Peyer's patch (tissue), 4 donors: ENCODE measurements at places on chromosomes 6 and 20. TPM values are rescaled to one million over a fixed set of nuclear protein-coding genes. Genes with fewer than 3 reads are reported as not detected.

LINC00237 gene
- not detected for total RNA-seq

ANKRD66 gene
- total RNA-seq, result not detected

LGSN gene
- total RNA-seq, result not detected

DNA sequence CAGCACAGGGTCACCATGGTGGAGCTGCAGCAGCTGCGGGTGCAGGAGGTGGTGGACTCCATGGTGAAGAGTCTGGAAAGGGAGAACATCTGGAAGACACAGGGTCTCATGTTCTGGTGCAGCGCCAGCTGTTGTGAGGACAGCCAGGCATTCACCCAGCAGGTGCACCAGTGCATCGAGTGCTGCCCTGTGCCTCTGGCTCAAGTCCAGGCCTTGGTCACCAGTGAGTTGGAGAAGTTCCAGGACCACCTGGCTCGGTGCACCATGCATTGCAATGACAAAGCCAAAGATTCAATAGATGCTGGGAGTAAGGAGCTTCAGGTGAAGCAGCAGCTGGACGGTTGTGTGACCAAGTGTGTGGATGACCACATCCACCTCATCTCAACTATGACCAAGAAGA is 22.9 kb upstream of the RIPK1 start:
- no peaks in the 10 kb centered on the region for H3K27me3 ChIP-seq
- no peak overlapping the region for H3K27ac ChIP-seq
- no peak overlapping the region for H3K4me3 ChIP-seq

- H3K27ac ChIP-seq, result no peak overlapping the region
- no peaks in the 10 kb centered on the region for H3K4me1 ChIP-seq
- H3K27me3 ChIP-seq, result no peaks in the 10 kb centered on the region
Observed at GRCh38 chr6:90730151-90730673, 143.3 kb upstream of the MAP3K7 start.

GRCh38 chr20:3980260-3981131 is 34.9 kb downstream of the RNF24 start:
- H3K4me1 ChIP-seq, result no peaks in the 10 kb centered on the region
- no peaks in the 10 kb centered on the region for H3K27me3 ChIP-seq
- H3K4me3 ChIP-seq, result peak overlapping the region; percentile 7
- no peaks in the 10 kb centered on the region for H3K36me3 ChIP-seq

NKAIN2 gene
- total RNA-seq, result not detected

ZSCAN23 gene
- total RNA-seq, result 0.57 TPM

GRCh38 chr6:85772641-85773040 is 130.0 kb upstream of the SYNCRIP start:
- no peak for DNase-seq
- H3K27me3 ChIP-seq, result no peaks in the 10 kb centered on the region
- no peak overlapping the region for H3K4me3 ChIP-seq
- H3K36me3 ChIP-seq, result no peaks in the 10 kb centered on the region

WFDC12 gene
- not detected for total RNA-seq

DNA sequence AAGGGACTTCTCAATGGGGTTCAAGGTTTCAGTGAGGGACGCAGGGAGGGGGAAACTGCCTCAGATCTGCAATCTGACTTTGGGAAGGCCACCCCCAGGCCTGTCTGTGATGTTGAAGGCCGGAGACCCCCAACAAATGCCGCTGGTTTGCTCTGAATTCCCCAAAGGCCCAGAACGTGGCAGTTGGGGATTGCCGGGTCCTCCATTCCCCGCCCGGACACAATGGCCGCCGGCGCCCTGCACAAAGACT is 326 bp upstream of the BCL2L1 start:
- no peaks in the 10 kb centered on the region for H3K27me3 ChIP-seq
- peak overlapping the region; percentile 95 for H3K27ac ChIP-seq
- no peaks in the 10 kb centered on the region for H3K4me1 ChIP-seq
- DNase-seq, result no peak

- no peak overlapping the region for H3K4me3 ChIP-seq
- DNase-seq, result no peak
- no peaks in the 10 kb centered on the region for H3K4me1 ChIP-seq
- no peaks in the 10 kb centered on the region for H3K36me3 ChIP-seq
- H3K27me3 ChIP-seq, result no peaks in the 10 kb centered on the region
Observed at GRCh38 chr20:56897318-56897957, 268.3 kb downstream of the TFAP2C start.

ATG5 gene
- total RNA-seq, result 54.8 TPM

GABRR2 gene
- total RNA-seq, result 2.5 TPM

- DNase-seq, result no peak
- H3K4me3 ChIP-seq, result no peak overlapping the region
- no peak overlapping the region for H3K27ac ChIP-seq
- H3K27me3 ChIP-seq, result no peaks in the 10 kb centered on the region
Observed at GRCh38 chr6:144413418-144413817, 128.3 kb downstream of the UTRN start.

MGME1 gene
- total RNA-seq, result 19.6 TPM

GRCh38 chr20:52798124-52798523 is 174.0 kb upstream of the TSHZ2 start:
- no peaks in the 10 kb centered on the region for H3K27me3 ChIP-seq
- H3K36me3 ChIP-seq, result no peaks in the 10 kb centered on the region
- no peak for DNase-seq
- H3K27ac ChIP-seq, result no peak overlapping the region

GRCh38 chr6:48564036-48564820 is 453.2 kb upstream of the PTCHD4 start:
- H3K36me3 ChIP-seq, result no peaks in the 10 kb centered on the region
- H3K27ac ChIP-seq, result no peak overlapping the region
- no peaks in the 10 kb centered on the region for H3K27me3 ChIP-seq
- no peaks in the 10 kb centered on the region for H3K4me1 ChIP-seq

- no peaks in the 10 kb centered on the region for H3K36me3 ChIP-seq
- no peak overlapping the region for H3K27ac ChIP-seq
- H3K4me1 ChIP-seq, result no peaks in the 10 kb centered on the region
- no peak for DNase-seq
- no peak overlapping the region for H3K4me3 ChIP-seq
Observed at GRCh38 chr6:142280265-142280664, 21.5 kb upstream of the ADGRG6 start.
